ENCODE measurements at places on chromosomes 16 and 17.

- peak; percentile 67 for DNase-seq
Observed at GRCh38 chr16:66588981-66589713, 9.9 kb downstream of the CMTM2 start.

- DNase-seq: no peak
Observed at GRCh38 chr16:72013389-72013788, 4.8 kb downstream of the DHODH start.

DNA sequence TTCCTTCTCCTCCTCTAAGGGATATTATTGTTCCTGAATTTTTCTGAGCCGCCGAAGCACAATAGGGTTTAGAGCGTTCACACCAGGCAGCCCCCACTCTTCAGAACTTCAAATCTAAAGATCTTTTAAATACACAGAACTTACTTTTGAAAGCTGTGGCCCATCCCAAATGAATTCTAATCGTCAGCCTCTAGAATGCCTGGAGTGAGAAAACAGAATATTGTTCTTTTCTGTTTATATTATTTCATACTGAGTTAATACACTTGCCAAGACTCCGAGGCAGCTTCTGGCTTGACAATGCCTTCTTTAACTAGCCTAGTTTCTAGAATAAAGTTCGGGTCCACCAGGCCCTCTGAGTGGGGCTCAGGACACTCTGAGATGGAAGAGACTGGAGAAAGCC, 405.6 kb downstream of the WWOX start:
- no peak for DNase-seq

DNA sequence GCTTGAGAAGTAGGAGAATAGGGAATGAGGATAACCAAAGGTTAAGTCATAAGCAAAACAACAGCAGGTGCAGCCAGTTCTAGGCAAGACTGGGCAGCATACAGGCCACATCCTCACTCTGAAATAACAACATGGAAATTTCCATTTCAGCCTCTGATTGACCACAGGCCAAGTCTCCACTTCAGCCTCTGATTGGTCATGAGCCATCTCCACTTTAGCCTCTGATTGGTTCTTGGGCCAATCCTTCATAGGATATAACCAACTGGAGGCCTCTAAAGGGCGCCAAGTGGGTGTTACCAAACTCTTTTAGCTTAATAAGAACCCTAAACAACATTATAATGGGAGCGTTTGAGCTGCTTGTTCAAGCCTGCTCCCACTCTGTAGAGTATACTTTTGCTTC, 512.0 kb downstream of the NPIPA7 start:
- DNase-seq: no peak

- peak; percentile 75 for DNase-seq
Observed at GRCh38 chr16:84672276-84673202, 24.2 kb downstream of the KLHL36 start.

- no peak for DNase-seq
Observed at GRCh38 chr16:3131755-3132377, 3.0 kb upstream of the ZNF213 start.

GRCh38 chr16:7820816-7821215, 488.2 kb downstream of the RBFOX1 start:
- no peak for DNase-seq

DNA sequence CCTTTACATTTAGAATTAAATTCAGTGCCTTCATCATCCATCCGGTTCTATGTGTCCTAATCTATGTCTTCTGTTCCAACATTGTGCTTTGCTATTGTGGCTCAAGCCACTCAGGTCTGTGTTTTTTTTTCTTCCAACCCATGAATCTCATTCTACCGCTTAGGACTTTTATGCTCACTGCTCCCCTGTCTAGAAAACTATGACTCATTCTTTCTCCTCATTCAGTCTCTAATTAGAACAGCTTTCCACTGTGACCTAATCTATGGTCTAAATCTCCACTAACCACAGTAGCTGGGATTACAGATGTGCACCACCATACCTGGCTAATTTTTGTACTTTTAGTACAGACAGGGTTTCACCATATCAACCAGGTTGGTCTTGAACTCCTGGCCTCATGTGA, 418.7 kb downstream of the KCNJ2 start:
- no peak for DNase-seq

DNA sequence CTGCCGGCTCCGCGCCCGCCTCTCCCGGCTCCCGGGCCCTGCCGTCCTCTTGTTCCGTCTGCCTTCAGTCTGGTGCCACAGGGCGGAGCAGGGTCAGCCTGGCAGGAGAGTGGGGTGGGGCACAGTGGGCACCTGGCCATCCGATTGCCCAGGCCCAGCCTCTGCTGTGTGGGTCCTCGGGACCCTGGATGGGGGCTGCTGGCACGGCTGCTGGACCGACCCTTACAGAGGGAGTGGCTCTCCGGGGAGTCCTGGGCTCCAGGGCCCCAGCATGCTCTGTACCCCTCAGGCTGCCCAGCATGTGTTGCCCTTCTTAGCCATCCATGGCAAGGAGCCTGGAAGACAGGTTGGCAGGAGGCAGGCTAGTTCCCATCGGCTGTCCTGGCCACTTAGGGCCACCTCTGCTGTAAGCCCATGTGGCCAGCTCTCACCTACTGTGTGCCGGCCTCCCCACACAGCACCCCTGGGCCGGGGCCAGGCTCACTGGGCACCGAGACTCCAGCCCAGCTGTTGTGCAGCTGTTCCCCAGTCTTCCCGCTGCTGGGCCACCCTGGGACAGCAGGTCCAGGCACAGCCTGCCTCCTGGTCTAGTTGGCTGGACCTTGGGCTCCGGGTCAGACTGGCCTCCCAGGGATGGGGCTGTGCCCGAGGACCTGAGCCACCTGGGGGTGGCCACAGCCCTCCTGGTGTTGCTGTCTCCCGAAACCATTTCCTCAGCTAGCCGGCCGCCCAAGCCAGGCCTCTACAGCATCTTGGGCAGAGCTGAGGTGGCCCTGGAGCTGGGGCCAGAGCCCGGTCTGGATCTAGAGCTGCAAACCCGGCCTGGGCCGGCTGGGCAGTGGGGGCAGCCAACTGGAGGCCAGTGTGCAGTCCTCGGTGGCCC, 24.9 kb downstream of the BAHCC1 start:
- no peak for DNase-seq

- no peak for DNase-seq
Observed at GRCh38 chr17:30958187-30958586, 12.7 kb upstream of the RNF135 start.

GRCh38 chr17:61997664-61998063, 67.4 kb downstream of the MED13 start:
- no peak for DNase-seq

- DNase-seq: no peak
Observed at GRCh38 chr17:73697872-73698271, 53.6 kb upstream of the SDK2 start.

DNA sequence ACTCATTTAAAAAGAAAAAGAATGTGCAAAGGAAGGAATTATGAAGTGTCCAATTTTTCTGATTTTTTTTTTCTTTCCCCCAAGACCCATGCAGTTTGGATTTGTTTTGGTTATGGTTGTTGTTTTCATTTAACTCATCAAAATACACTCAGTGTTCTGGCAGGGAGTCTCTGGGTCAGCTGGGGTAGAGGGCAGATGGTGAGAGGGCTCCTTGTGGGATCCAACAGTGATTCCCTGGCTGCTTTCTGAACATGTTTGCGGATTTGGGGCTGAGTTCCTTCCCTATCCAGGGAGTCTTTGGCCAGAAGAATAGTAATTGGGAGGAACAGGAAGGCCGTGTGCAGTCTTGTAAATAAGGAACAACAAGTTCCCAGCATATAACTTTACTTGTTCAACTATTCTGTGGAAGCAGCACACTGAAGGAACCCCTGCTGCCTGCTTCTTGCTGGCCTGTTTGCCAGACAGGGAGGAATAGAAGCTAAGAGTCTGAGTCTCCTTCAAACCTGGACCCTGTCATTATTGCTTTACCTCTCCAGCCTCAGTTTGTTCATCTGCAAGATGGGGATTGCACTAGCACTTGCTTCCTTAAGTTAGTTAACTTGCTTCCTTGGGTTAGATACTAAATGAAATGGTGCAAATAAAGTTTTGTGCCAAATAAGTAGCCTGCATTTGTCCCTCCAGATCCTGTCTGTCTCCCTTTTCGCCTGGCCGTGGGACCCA, 32.1 kb downstream of the C17orf67 start:
- no peak for DNase-seq

- no peak for DNase-seq
Observed at GRCh38 chr16:69831212-69832123, 69.3 kb downstream of the WWP2 start.

DNA sequence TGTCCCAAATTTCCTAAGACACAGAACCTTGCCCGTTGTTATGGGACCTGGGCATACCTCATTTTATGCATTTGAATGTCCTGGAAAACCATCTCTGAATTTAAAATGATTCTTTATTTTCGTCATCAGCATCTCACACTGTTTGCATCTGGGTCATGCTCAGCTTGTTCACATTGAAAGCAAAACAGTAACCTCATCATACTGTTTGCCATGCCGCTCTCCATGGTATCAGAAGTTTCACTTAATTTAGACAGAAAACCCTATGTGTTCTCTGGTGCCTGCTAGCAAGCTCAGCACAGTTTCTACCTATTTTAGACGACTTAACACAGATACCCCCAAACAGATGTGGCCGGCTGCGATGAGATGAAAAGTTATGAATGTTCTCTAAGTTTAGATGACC, 292.1 kb downstream of the SNX29 start:
- DNase-seq: no peak

GRCh38 chr16:86142801-86143236, 243.9 kb downstream of the IRF8 start:
- DNase-seq: no peak

- no peak for DNase-seq
Observed at GRCh38 chr17:17225901-17226300, 11.1 kb downstream of the FLCN start.

DNA sequence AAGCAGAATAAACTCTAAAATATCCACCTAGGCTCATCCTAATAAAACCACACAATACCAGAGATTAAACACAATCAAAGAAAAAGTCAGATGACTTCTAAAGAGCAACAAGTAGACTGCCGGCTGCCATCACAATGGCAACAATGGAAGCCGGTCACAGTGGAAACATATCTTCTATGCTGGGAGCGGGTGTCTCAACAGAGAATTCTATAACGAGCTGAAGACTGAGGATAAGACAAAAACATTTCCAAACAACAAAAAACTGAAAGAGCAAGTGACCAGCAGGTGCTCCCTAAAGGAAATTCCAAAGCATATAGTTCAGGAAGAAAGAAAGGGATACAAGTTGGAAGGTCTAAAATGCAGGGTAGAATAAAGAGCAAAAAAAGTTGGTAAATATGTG, 8.9 kb downstream of the NSMCE1 start:
- no peak for DNase-seq

DNA sequence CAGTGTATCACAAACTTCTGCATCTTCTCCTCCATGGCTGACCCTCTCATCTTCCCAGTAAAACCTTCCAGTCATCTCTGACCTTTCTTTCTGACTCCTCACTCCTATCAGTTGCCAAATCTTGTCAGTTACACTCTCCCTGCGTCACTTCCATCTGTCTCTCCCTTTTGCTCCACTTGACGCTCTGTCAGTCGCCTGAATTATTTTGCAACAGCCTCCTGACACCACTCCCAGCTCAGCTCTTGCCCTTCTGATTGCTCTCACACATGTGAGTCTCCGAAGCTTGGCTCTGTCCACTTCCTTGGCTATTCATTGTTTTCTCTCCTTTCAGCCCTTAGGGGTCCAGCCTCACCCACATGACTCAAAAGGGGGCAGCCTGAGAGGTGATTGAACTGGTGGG, 27.7 kb downstream of the DHRS7C start:
- DNase-seq: no peak

DNA sequence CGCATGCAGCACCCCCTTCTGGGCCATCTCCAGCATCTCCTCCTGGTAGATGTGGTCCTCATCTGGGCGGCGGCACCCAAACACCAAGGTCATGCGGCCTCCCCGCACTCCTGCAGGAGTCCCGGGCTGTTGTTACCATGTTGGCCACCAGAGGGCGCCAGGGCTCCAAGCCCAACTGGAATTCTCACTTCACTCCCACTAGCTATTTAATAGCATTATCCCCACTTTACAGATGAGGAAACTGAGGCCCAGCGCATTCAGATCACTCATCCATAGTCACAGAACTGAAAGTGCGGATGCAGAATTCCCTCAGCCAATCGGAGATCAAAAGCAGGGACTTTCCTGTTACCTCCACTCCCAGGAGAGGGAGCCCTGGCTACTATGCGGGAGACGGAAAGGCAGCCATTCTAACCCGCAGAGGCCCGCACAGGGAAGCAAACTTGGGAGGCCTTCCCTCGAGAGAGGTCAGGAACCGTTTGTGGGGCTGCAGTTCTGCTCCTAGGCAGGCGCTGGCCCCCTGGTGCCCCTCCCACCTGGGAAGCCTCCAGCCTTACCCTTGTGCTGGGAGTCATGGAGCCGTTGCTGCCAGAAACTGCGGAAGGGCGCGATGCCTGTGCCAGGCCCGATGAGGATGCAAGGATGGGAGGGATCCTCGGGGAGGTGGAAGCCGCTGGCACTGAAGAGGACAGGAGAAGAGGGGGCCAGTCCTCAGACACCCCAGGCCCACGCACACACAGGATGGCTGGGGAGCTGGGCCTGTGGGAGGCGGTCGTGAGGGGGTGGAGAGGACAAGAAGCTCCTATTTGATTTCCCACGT, 40.1 kb downstream of the NOS2 start:
- peak; percentile 48 for DNase-seq

- DNase-seq: no peak
Observed at GRCh38 chr17:50181591-50182560, 16.1 kb downstream of the SGCA start.

GRCh38 chr16:14458576-14458975, 171.5 kb downstream of the PARN start:
- no peak for DNase-seq

DNA sequence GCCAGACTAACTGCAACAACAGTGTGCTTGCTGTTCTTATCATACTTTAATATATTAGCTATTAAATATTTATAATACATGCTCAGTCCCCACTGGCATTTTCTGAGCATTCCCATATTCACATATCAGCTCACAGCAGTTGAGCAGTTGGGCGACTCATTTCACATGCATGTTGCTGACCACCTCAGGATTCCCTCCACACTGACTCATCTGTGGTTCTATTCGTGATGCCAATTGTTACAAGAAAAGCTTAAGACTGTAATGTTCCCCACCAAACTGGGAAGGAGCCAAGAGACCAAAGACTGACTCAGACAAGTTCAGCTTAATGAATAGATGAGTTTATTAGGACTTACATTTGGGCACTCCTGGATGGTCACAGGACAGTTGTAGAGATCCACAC, 100.3 kb upstream of the KIF2B start:
- DNase-seq: no peak

GRCh38 chr17:8126491-8127066, 2.7 kb upstream of the HES7 start:
- peak; percentile 27 for DNase-seq

GRCh38 chr16:11980136-11980844, 3.8 kb downstream of the SNX29 start:
- DNase-seq: no peak

- no peak for DNase-seq
Observed at GRCh38 chr16:66399031-66399430, 28.1 kb upstream of the BEAN1 start.

DNA sequence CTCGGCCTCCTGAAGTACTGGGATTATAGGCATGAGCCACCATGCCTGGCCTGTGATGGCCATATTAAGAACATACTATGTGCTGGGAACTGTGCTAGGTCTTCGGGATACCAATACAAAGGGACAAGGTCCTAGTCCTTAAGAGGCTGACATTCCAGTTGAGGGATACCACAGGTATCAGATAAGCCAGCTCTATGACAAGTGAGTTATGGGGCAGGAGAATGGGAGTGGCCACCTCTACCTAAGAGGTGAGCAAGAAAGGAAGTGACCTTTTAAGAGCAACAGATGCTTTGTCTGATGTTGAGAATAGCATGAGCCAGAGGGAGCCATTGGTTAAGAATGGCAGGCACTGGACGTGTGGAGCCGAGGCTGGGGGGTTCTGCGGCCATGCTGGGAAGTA, 27.0 kb downstream of the ADORA2B start:
- DNase-seq: no peak

Data from stimulated activated naive CD4-positive, alpha-beta T cell (primary cell).